DMS 273 treated with DMSO at 0.1 percent for 48 hours (cell line): ENCODE measurements at places on chromosomes 16 and 17.

GRCh38 chr17:8837563-8838075 lies 29.9 kb downstream of the PIK3R6 start:
- no peak for DNase-seq

DNA sequence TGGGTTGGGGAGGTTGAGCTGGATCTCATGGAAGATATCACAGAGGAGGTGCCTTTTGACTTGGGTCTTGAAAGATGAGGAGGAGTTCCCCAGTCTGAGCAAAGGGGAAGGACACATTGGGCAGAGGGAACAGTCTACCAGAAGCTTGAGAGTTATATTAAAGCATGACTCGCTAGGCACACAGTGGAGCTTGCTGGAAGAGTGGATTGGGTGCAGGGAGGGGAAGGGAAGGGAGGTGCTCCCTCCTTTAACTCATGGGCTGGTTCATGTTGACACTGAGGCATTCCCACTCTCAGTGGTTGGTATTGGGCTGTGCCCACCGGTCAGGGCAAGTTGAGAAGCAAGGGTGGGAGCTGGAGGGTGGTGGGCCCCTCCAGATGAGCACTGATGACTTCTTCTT lies 5.9 kb downstream of the TMEM98 start:
- no peak for DNase-seq

DNA sequence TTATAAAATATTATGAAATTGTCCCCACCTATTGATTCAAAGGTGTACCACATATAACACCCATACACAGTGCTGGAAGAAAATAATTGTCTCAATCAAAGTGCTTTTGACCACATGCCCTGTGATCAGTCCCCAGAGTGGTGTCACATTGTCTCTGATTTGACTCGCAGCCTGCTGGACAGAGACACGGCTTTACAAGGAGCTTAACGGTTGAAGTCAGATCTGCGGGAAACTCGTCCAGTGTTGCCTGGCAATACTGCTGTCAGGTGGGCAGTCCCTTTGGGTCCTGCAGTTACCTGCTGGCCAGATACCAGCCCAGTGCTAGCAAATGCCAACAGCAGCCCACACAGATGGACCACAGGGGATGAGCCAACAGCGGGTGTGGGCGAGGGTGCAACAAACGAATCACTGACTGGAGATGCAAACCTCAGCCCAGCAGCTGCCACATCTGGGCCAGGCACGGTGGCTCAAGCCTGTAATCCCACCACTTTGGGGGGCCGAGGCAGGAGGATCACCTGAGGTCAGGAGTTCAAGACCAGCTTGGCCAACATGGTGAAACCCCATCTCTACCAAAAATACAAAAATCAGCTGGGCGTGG lies 26.2 kb upstream of the SSTR2 start:
- no peak for DNase-seq

DNA sequence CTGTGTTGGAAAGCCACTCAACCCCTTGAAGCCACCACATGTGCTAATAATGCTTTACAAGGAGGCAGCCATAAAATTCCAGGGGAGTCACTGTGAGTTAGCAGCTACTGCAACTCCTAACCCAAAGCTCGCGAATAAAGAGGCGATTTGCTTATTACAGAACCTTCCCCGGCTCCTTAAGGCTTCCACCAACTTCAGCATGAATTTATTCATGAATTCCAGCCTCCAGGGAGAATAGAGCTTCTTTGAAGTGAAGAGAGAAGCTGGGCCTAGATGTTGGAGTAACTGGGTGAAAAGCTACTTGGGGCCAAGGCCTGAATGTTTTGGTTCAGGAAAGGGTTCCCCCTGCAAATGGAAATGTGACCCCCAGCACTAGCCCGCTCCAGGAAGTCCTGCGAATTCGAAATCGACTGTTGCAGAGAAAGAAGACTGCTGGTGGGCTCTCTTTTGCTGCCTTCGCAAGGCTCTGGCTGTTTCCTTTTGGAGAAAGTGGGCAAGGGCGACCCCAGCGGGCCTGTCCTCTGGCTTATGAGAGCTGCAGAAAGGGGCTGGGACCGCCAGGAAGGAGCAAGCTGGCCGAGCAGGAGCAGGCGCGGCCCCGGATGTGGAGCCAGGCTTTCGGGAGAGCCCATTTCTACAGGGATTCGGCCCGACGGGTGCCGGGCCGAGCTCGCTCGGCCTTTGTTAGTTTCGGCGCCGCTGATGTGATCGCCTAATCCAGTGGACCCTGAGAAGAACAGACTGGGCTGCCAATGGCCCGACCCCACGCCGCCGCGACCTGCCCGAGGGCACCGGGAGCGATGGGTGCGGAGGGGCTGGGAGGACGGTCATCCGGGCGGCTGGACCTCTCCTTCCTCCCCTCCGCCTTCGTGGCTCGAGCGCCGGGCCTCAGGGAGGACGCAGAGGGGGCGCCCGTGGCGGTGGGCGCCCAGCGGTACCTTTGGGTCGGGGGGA lies 7.6 kb downstream of the CBX8 start:
- DNase-seq = no peak

GRCh38 chr17:51154176-51154575 lies 817 bp downstream of the NME1 start:
- DNase-seq = no peak

DNA sequence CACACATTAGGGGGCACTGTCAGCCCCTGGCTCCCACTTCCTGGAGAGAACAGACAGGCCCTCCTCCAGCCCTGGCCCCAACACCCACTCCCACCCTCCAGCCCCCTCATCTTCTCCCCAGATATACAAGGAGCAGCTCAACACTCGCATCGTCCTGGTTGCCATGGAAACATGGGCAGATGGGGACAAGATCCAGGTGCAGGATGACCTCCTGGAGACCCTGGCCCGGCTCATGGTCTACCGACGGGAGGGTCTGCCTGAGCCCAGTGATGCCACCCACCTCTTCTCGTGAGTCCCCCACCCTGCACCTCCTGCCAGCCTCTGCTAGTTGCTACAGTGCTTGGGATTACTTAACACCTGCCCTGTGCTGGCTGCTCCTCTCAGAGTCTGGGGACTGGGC lies 14.4 kb downstream of the ADAM11 start:
- DNase-seq = no peak

GRCh38 chr17:64260886-64261285 lies 2.2 kb downstream of the TEX2 start:
- no peak for DNase-seq

DNA sequence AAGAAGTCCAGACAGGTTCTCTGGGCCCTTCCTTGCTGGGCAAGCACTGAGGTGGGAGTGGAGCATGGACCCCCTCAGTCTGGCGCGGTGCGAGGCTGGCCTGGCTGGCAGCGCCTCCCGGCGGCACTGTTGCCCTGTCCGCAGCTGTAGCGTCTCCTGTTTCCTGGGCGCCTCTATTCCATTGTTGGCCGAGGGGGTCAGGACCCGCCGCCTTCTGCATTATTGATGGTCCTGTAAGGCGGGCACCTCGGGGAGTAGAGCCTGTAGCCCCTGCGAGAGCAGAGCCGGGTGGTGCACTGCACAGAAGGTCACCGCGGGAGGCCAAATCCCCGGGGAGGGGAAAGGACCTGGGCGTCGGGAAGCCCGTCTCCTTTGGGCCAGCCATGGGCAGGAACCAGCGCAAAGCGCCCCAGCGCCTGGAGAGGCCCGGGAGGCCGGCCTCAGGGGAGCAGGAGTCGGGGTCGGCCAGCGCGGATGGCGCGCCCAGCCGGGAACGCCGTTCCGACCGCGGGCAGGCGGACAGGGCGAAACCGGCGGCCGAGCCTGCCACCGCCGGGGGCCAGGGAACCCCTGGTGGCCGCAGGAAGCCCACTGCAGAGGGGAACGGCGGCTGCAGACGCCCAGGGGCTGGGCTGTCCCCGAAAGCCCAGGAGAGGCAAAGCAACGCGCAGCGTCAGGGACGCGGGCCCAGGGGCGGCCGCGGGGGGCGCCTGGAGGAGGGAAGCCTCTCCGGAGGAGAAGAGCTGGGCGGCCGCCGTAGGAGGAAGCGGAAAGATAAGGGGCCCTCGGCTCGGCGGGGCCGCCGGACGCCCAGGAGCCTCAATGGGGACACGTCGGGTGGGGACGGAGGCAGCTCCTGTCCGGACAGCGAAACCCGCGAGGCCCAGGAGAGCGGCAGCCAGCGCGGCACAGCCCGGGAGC lies at the start of gene MYO15B:
TSS of gene MYO15B (plus strand) at position 126 of the 921 bp plus-strand sequence. CDS start at position 384, 258 bp downstream.
- DNase-seq = no peak

DNA sequence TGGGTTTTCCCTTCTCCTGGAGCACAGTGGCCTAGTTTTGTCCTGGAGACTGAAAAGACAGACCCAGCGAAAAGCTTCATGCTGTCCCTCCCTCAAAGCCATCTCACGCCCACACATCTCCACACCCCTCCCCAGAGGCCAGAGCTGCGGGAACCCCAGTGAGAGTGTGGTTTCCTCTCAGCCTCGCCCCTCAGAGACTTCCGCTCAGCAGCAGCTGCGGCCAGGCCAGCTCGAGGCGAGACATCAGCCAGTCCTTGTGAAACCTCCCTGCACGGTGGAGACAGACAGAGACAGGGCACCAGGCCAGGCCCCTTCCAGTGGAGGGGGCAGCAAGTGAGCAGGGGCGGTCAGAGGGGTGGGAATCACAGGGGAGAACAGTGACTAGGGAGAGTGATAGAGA lies 77.0 kb upstream of the TNRC6C start:
- no peak for DNase-seq

GRCh38 chr17:78946631-78947030 lies 21.4 kb upstream of the TIMP2 start:
- no peak for DNase-seq
